Effector memory CD8-positive, alpha-beta T cell (primary cell): ENCODE measurements at places on chromosomes 12 and 14.

DNA sequence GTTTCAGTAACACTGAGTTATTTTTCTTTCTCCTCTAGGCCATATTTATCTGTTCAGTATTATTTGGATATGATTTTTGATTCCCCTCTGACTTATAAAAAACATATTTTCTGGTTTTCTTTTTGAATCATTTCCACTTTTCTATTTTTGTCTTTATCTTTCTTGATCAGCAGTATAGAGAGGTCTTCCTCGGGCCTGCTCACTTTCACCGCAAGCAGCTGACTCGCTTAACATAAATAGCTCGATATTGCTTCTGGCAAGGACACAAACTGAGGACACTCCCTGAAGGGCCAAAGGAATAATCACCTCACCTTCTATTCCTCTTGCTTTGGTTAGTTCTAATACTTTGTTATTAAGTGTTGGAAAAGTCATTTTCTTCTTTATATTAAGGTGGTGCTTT, 25.8 kb upstream of the TRHDE start:
- DNase-seq = no peak

DNA sequence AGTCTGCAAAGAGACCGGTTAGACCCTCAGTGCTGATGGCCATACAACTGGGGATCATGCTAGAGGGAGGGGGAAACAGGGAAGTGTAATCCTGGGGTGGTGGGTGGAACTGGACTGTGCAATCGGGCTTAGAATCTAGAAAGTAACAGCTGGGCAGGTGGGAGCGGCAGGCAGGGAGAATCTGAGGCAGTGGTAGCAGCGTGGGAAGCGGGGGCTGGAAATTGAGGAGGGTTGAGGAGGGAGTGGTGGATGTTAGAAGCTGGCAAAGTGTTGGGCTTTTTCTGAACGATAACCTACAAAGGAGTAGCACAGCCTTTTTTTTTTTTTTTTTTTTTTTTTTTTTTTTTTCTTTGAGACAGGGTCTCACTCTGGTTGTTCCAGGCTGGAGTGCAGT, 3.1 kb upstream of the IGFBP6 start:
- no peak for DNase-seq

GRCh38 chr12:53975064-53975471, 314 bp upstream of the HOTAIR start:
- no peak for DNase-seq

- DNase-seq = no peak
Observed at GRCh38 chr14:97543816-97544215, 746.6 kb downstream of the VRK1 start.

DNA sequence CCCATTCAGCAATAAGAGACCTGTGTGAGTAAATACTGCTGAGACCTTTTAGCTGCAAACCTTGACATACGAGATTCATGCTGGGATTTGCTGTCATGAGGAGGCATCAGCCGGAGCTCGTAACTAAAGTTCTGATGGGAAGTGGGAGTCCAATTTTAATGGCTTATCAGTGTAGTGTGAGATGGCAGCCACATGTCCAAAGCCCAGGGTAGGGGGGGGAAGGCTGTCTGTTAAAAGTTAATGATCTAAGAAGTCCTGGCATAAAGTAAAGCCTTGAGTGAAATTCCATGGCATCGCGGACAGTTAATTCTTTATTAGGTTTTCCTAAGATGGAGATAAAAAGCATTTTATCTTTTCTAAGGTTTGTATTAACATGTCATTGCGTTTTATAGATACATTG, 240.0 kb downstream of the AACS start:
- no peak for DNase-seq
